ENCODE measurements at places on chromosomes 12 and 14.

DNA sequence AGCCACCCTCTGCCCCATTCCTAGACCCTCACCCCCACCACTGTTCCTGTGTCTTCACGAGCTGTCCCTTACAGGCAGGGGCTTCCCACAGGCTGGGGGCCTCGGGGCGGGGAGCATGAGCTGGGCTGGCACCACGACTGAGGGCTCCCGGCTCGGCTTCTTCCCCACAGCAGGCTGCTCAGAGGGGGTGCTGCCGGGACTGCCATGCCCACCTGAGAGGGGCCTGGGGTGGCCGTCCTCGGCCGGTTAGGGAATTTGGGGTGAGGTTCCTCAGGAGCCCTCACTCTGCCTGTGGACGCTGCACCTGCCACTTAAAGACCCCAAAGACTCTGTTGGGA lies 6.8 kb downstream of the SLC25A47 start:
- no peak for DNase-seq

DNA sequence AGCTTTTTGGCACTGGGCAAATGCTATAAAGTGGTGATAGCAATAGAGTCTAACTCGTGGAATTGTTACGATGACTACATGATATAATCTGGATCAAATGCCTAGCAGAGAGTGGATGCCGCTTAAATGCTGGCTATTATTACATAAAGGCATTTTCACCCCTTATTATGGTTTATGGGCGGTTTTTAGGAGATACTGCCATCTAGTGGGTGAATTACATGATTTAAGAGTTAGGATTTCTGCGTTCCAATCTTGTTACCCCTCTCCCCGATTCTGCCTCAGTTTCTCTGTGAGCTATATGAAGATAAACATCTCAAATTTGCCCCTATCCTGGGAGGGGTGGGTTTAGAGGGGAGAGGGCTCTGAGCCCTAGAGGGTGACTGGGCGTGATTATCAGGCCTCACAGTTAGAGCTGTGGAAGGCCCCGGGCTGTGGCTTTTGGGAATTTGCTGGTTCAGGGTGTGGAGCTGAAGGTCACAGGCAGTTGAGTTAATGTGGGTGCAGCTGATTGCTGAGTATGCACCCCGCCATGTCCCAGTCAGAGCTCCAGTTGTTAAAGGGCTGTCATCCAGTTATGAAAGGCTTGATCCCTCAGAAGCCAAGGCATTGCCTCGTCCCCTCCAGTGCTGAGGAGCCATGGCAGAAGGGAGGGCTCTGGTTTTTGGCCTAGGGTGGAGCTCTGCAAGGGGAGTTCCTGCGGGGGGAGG lies 14.4 kb downstream of the CLSTN3 start:
- DNase-seq: peak; percentile 32

GRCh38 chr12:11827091-11828061 lies 177.9 kb downstream of the ETV6 start:
- no peak for DNase-seq

DNA sequence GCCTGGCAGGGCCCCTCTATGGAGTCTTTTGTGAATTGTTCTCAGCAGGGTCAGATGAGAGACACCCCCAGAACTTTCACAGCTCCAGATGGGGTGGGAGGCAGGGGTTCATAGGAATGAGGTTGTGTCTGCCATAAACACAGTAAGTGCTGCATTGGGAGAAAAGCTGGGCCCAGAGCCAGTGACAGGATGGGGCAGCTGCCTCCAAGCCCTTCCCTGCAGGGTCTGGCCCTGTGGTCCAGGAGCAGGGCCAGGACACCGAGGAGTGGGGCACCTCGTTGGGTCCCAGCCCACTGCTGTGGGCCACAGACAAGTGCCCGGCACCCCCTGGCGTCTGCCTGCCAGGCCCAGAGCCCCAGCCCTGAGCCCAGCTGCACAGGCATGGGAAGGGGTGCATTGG lies 13.3 kb downstream of the INF2 start:
- DNase-seq: no peak

GRCh38 chr12:116971222-116971621 lies 60.5 kb downstream of the FBXW8 start:
- no peak for DNase-seq

- DNase-seq: no peak
Observed at GRCh38 chr14:76882651-76883050, 56.4 kb downstream of the LRRC74A start.

DNA sequence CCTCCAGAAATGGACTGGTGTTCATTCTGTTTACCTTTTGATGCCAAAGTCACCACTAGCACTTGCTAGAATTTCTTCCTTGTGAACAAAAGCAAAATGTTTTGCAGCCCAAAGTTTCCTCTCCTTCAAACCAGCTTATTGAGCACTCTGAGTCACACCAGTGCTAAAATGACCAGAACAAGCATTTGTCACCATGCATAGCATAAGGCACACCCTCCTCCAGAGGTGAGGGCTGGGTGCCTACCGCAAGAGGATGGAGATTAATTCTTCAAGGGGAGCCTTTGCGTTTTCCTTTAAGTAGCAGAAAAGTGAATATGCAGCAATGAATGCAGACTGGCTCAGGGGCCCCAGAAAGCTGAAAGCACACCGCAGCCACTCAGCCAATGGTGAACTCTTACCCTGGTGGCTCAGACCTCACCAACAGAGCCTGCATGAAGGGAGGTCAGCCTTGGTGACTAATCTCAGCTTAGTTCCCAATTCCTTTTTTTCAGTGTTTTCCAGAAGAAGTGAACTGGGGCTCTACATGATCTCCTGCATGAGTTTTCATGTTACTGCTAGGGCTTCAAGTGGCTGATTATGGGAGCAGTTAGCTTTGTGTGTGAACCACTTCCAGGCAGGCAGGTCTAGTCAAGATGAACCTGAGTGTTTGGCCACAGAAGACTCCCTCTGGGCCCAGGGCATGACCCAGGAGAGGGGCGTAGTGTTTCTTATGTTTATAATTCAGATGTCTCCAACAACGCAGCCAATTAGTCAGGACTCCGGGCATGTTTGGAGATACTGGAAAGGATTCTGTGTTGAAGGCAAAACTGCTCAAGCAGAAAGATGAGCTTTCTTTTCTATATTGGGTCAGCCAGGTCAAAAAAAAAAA lies 96.3 kb downstream of the PAX9 start:
- DNase-seq: peak; percentile 27

DNA sequence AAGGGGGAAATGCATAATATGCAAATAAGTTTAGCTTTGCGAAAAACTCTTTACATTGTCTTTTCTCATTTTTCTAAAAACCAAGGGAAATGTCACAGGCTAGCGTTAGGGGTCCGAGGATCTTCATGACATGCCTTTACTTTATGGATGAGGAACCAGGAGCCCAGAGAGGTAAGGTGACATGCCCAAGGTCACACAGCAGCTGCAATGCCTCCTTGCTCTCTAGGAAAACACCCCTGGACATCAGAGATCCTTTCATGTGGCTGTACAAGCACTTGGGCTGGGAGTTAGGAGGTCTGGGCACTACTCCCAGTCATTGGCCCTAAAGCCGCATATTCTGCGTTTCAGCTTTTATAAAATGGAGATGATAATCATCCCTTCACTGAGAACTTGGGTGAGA lies 741 bp downstream of the PROX2 start:
- DNase-seq: no peak

DNA sequence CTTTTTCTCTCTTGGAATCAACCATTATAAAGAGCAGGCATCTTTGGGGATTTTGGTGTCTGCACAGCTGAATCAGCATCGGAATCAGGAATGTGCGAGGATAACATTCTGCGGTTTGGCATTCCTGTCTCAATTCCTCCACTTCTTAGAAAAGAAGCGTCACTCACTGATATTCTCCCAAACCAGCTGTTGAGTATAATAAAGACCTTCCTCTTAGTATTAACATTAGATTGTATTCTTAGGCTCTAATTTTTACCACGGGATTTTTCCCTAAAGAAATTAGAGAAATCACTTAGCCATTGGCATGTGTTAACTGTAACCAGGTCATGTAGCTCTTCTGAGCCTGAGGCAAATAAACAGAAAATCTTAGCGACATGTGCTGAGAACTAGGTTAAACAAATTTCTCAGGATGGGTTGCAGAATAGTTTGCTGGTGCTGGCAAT lies 128.7 kb downstream of the TMX1 start:
- DNase-seq: peak; percentile 36

GRCh38 chr14:67522270-67522669 lies 10.8 kb upstream of the PLEKHH1 start:
- no peak for DNase-seq

GRCh38 chr14:52988139-52988538 lies 37.3 kb upstream of the FERMT2 start:
- no peak for DNase-seq

DNA sequence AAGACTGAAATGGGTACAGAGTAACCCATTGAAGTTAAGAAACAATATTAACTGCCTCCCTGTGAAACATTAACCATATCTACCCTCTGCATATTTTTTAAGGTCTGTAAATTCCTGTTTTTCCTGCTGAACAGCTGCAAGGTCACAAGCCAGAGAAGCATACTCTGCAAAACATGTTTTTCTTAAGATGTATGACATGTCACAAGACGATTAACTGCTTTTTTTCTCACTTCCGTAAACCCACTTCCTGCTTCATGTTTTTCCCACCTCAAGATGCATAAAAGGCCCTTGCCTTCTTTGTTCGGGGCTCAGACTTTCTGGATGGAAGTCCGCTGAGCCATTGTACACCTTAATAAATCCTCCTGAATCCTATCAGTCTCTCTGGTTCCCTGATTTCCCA lies 504.7 kb upstream of the MIS18BP1 start:
- no peak for DNase-seq

GRCh38 chr14:24081739-24082211 lies 10.4 kb downstream of the CPNE6 start:
- no peak for DNase-seq

- DNase-seq: peak; percentile 39
Observed at GRCh38 chr14:106436310-106436905, 910.0 kb downstream of the TMEM121 start.

GRCh38 chr12:2664721-2665577 lies 129.8 kb upstream of the FKBP4 start:
- DNase-seq: no peak

- no peak for DNase-seq
Observed at GRCh38 chr12:113155060-113155459, 5.5 kb downstream of the CFAP73 start.

- no peak for DNase-seq
Observed at GRCh38 chr14:50010752-50011151, 105.6 kb downstream of the VCPKMT start.

DNA sequence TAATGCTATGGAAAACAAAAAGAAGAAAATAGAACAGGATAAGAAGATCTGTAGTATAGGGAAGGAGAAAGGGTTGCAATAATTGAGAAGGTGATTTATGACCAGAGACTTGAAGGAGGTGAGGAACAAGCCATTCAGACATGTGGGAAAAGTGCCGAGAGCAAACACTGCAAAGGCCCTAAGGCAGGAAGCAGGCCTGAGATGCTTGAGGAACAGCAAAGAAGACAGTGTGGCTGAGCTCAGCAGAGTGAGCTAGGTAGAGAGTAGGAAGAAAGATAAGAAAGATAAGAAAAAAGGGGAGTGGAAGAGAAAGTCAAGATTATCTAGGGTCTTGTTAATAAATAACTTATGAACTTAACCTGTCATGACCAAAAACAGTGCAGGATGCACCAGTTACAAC lies 671.8 kb downstream of the RPS29 start:
- no peak for DNase-seq

DNA sequence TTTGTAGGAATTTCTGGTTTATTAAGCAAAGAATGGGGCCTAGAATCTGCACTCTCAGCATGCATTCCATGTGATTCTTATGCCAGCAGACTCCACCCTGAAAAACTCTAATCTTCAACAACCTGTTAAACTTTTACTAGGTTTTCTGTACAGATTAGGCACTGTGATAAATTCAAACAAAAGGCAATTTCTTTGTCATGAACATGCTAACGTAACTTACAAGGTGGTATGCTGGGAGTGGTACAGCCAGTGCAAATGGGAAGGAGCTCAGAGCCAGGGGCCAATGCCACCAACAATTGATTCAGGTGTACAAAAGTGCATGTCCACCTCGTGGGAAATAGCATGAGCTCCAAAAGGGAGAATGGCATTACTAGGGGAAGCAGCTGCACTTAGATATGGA lies 83.0 kb downstream of the PPFIBP1 start:
- no peak for DNase-seq

All from M059J (cell line).